Smooth muscle cell of the umbilical artery (primary cell): ENCODE measurements at places on chromosomes 6 and 20. TPM values are rescaled to one million over a fixed set of nuclear protein-coding genes. Genes with fewer than 3 reads are reported as not detected.

VIP gene
- total RNA-seq = not detected in 2 replicates

ULBP3 gene
- 4.5 and 16.6 TPM in 2 replicates for total RNA-seq

TFAP2D gene
- total RNA-seq = not detected in 2 replicates

SLC22A2 gene
- total RNA-seq = 0.23 and 3.0 TPM in 2 replicates

AIF1 gene
- not detected in 2 replicates for total RNA-seq

SSTR4 gene
- total RNA-seq = not detected in 2 replicates

TREM1 gene
- total RNA-seq = 0.42 and 5.3 TPM in 2 replicates

TRIM10 gene
- not detected in 2 replicates for total RNA-seq

MEI4 gene
- not detected in 2 replicates for total RNA-seq

OR12D3 gene
- not detected in 2 replicates for total RNA-seq

OOEP gene
- not detected in 2 replicates for total RNA-seq

GPR6 gene
- not detected in 2 replicates for total RNA-seq

CD24 gene
- total RNA-seq = 3.3 and 7.2 TPM in 2 replicates

TSBP1 gene
- total RNA-seq = not detected in 2 replicates

ARFGEF3 gene
- 0.59 and 1.1 TPM in 2 replicates for total RNA-seq

RAB44 gene
- not detected in 2 replicates for total RNA-seq

TMC2 gene
- total RNA-seq = not detected in 2 replicates

ADGRF5 gene
- total RNA-seq = under 0.01 and 0.09 TPM in 2 replicates

GABRR1 gene
- total RNA-seq = not detected in 2 replicates

BTN1A1 gene
- total RNA-seq = not detected in 2 replicates

PSMB9 gene
- total RNA-seq = 11.6 and 12.9 TPM in 2 replicates

GMPR gene
- 6.1 and 7.1 TPM in 2 replicates for total RNA-seq

HLA-DQB1 gene
- total RNA-seq = not detected in 2 replicates

TOX2 gene
- total RNA-seq = 2.1 and 2.2 TPM in 2 replicates

SLPI gene
- total RNA-seq = not detected in 2 replicates

RNF39 gene
- not detected in 2 replicates for total RNA-seq

SNX3 gene
- 180 and 213 TPM in 2 replicates for total RNA-seq

SDC4 gene
- 138 and 172 TPM in 2 replicates for total RNA-seq

SLC12A5 gene
- total RNA-seq = 0.30 and 1.3 TPM in 2 replicates

TTK gene
- 3.6 and 14.6 TPM in 2 replicates for total RNA-seq

NR2E1 gene
- total RNA-seq = not detected in 2 replicates
